ENCODE measurements at places on chromosomes 11 and 22.

DNA sequence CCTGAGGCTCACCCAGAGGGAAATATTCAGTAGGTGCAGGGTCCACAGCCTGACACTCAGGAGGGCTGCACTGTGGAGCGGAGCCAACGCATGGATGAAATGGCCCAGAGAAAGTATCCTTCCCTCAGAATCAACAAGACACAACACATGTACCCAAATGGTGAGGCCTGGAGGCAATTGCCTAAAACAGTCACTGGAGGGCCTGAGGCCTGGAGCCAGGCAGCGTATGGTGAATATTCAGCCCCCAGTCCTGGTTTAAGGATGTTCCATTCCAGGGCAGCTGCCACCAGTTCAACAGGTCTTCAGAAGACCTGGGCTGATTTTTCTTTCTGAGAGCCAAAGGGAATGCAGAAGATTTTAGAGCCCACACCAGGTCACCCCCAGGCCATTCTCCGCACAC, 264.8 kb downstream of the INSC start:
- no peak for DNase-seq

DNA sequence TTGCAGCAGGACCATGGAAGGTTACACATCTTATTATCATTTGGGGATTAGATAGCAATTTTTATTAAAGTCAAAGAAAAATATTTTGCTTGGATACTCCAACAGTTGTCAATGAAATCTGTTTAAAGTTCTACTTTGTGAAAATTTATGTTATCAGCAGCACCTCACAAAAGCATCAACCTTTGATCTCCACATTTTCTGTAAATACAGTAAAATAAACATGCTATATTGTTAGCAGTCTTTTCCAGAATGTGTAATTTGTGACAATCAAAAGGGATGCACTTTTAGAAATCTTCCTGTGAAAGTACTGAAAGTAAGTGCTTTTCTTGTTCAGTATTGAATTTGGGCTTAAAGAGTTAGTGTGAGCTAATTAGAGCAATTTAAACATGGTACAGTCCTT, 4.1 kb downstream of the SLC22A25 start:
- no peak for DNase-seq

GRCh38 chr11:72443016-72443415, 8.7 kb upstream of the CLPB start:
- DNase-seq: no peak

GRCh38 chr22:36768141-36768540, 7.8 kb downstream of the IFT27 start:
- no peak for DNase-seq

- no peak for DNase-seq
Observed at GRCh38 chr11:102868339-102868738, 6.4 kb downstream of the MMP12 start.

DNA sequence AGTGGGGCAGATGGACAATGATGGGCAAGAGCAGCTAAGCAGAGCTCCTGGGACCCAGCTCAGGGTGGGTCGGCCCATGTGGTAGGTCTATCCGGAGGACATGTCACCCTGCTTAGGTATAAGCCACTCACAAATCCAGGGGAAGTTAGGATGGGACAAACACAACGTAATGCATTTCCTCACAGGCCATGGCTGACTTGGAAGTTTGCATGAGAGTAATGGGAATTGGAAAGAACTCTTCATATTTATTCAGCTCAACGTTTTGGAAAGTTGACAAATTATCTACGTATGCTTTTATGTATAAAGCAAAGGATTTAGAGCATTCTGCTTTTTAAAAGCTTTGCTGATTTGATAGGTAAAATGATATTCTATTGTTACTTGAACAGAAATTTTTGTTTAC, 74.9 kb downstream of the SMCO4 start:
- no peak for DNase-seq

DNA sequence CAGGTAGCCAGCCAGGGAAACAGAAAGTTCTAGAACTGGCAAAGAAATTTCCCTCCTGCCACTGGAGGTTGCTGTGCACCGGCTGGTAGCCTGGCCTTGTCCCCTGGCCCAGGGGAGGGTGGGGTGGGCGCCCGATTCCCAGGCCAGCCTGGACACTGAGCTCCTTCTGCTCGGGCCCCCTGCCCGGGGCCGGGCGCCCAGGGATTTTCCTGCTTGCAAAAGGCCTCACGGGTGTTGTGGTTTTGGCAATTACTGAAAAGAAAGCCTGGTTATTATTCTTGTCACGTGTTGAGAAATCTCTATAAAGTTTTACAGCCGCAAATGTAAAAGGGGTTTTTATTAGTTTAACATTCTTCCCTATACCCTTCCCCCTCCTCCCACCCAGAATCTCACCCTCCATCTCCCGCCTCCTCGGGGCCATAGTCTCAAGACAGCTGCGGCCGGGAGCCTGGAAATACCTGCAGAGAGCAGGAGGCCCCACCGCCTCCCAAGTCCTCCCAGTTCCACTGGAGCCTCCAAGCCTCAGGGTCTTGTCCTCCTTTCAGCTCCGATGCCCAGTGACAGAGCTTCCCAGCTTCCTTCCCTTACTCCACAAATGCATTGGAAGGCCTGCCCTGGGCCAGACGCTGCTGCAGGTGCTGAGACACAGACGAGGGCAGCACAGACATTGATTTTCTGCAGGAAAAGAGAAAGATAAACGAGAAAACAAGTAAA, 1515.6 kb downstream of the TBC1D22A start:
- no peak for DNase-seq

GRCh38 chr11:43516316-43516850, 157.7 kb downstream of the TTC17 start:
- DNase-seq: no peak

- no peak for DNase-seq
Observed at GRCh38 chr11:100624346-100624745, 62.7 kb upstream of the ARHGAP42 start.
